Activated CD8-positive, alpha-beta T cell treated with anti-CD3 and anti-CD28 coated beads, Interleukin-2, amount 10 ng/mL, durations not matched to agents 7 days and 5 days (primary cell): ENCODE measurements at places on chromosomes 3 and 15. TPM values are rescaled to one million over a fixed set of nuclear protein-coding genes. Genes with fewer than 3 reads are reported as not detected.

- DNase-seq: no peak
Measured at GRCh38 chr15:55758580-55758986, 15.6 kb upstream of the PRTG start.

DNA sequence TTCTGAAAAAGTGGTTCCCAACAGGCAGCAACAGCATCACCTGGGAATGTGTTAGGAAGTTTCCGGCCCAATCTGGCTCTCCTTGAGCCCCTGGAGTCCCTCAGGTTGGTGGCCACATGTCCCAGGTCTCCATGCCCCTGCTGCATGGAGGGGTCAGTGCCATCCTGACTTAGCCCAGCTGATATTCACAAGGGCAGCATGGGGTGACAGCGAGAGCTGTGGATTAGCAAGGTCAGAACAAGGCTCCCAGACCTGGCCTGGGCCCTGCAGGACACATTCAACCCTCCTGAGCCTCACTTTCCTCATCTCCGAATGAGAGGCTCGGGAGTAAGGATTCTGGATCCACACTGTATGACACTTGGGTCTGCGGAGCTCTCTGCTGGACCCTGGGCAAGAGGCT lies 243.8 kb upstream of the TLE3 start:
- no peak for DNase-seq

DNA sequence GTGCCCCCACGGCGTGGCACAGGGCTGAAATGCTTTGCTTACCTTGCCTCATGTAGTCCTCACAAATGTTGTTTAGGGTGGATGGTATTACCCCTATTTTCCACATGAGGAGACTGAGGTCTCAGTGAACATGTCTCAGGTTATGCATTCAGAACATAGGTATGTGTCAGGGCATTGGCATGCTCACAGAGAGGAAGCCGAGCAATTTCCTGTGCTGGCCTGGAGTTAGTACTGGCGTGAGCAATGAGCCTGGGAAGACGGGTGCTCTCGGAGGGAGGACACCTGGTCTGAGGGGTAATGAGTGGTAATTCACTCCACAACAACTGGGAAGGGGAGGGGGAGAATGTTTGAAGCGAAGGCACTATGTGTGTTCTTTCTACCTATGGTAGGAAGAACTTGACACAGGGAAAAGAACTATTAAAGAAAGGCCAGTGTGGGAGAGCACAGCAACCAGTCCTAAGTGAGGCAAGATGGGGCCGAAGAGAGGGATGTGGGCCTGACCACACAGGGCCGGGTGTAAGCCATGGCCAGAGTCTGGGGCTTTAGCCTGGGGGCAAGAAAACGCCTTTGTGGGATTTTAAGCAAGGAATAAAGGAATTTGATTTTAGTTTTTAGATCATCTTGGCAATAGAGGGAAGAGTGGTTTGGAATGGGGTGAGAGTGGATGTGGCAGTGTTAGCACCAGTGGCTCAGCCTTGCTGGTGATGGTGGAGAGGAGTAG lies 4.9 kb upstream of the FAM131A start:
- no peak for DNase-seq

GRCh38 chr15:80567721-80568157 lies 127.4 kb upstream of the ABHD17C start:
- DNase-seq: peak; percentile 33

DNA sequence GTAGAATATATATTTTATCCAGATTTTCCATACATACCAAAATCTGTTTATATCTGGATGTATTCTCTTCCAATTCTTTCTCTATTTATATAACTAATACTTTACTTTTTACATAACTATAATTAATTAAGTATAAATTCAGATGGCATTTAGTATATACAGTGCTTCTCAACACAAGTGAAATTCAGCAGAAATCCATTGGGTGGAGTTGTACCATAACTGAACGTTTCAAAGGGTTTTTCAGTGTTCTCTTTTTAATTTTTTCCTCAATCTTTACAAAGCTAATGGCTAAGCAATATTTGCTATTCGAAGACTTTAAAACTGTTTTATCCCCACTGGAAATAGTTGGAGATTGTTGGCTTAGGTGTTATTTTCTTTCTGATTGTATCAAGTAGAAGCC lies 13.9 kb upstream of the ZBBX start:
- DNase-seq: no peak

The SNTN gene
- not detected for total RNA-seq

The PEX5L gene
- total RNA-seq: not detected

The XCR1 gene
- total RNA-seq: not detected

The CFAP161 gene
- not detected for total RNA-seq
